ENCODE measurements at places on chromosomes 7 and 10. TPM values are rescaled to one million over a fixed set of nuclear protein-coding genes. Genes with fewer than 3 reads are reported as not detected.

GRCh38 chr10:23344241-23344841, at the start of gene C10orf67:
C10orf67 (minus strand) TSS chr10:23344797; CDS start chr10:23344774, 23 bp downstream.
- peak; percentile 77 for DNase-seq

FMC1 gene
- polyA plus RNA-seq, result 67.4 TPM

DNA sequence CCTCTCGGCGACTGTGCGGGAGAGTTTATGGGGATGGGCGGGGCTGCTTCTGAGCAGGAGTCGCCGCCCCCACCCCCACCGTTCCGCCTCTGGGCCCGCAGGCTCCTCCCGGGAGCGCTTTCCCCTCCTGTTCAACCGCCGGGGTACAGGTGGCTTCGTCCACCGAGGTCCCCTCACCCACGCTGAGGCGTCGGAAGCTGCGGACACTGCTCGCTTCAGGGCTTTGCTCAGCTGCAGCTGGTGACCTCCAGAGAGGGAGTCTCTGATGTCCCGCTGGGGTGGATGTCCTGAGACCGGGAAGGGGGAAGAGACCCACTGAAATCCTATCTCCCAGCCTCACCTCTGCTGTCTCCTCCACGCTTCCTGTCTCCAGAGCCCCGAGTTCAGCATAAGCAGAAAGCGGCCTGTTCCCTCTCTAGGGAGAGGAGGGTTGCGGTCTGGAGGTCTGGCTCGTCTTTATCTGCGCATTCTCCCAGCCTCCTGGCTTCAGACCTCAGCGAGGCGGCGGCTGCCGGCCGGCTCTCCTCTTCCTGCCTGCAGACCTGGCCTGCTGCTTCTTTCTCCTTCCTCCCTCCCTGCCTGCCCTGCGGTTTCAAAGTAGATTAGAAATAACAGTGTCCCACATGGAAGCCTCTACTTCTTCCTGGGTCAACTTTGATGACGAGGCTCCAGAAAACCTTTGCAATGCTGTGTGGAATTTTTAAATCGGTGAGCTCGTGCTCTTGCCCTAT, 1.8 kb downstream of the CYP2E1 start:
- peak; percentile 36 for DNase-seq

DNA sequence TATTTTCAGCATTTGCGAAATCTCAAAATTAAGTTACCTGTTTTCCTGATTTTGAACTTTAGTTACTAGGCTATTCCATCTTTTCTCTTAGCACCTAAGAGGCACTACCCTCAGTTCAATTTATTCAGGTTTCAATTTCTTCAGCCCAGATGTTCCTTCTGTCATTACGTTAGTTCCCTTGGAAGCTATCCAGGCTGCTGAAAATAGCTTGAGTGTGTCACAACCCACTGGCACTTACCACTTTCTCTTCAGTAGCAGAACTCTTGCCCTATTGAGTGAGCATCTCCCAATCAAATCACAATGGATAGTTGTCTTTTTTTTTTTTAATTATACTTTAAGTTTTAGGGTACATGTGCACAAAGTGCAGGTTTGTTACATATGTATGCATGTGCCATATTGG, 332.7 kb upstream of the LRGUK start:
- DNase-seq, result no peak

GRCh38 chr7:118006979-118007378, 133.7 kb upstream of the CTTNBP2 start:
- no peak for DNase-seq

SNCG gene
- polyA plus RNA-seq, result 30.2 TPM

DNA sequence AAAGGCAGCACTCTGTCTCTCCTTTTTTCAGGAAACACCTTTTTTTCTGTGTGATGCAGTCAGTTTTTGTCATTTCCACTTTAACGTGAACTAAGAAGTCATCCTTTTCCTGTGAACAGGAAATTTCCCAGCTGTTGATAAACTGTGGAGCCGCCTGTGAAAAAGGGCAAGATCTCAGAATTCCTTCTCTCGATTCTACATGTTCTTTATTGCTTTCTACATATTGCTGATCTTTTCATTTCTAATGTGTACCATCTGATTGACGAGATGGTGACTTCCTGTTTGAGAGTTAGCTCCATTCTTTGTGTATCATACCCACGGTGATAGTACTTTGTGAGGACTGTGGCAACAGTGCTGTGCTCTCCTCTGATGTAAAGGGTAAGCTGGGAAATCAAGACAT, 50.4 kb downstream of the ADD3 start:
- DNase-seq, result no peak

All from right cardiac atrium (tissue), 5 donors.